ENCODE measurements at places on chromosomes 16 and 17.

DNA sequence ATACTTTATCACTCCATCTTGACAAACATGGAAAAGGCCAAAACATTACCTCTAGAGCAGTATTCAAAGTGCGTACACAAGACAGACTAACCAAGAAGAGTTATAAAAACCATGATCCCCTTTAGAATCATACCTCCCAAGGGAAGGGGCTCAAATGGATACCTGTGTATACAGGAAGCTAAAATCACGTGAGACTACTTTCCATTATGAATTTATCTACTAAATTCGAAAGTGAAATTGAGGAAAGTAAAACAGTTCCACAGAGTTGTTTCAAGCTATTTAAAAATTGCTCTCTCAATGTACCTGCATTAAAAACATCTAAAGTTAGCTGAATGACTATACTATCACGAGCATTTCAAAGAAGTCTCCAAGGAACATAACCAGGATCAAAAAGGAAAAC is 32.7 kb downstream of the AP1G1 start:
- DNase-seq = no peak

- no peak for DNase-seq
Observed at GRCh38 chr17:74078363-74078941, 125.0 kb upstream of the RPL38 start.

DNA sequence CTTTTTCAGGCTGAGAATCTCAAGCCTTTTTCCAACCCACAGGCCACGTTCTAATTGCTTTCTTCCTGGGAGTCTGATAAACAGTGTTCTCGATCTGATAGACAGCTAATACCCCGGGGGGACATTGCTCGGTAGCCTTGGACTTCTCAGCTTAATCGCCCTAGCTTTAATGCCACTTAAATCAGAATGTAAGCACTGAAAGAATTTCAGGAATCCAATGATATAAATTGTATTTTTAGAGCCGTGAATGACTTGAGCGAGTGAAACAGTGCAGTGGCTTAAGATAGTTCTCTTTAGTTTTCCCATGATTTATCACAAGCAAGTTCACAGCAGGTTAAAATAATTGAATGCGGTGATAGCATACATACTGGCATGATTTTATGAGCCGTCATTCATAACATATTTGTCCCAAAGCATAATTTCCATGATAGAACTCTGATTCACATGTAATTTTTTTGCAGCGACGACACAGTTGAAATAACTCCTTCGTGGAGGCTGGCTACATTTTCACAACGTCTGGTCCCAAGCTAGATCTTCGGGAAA is 116.1 kb upstream of the MYOCD start:
- DNase-seq = no peak

DNA sequence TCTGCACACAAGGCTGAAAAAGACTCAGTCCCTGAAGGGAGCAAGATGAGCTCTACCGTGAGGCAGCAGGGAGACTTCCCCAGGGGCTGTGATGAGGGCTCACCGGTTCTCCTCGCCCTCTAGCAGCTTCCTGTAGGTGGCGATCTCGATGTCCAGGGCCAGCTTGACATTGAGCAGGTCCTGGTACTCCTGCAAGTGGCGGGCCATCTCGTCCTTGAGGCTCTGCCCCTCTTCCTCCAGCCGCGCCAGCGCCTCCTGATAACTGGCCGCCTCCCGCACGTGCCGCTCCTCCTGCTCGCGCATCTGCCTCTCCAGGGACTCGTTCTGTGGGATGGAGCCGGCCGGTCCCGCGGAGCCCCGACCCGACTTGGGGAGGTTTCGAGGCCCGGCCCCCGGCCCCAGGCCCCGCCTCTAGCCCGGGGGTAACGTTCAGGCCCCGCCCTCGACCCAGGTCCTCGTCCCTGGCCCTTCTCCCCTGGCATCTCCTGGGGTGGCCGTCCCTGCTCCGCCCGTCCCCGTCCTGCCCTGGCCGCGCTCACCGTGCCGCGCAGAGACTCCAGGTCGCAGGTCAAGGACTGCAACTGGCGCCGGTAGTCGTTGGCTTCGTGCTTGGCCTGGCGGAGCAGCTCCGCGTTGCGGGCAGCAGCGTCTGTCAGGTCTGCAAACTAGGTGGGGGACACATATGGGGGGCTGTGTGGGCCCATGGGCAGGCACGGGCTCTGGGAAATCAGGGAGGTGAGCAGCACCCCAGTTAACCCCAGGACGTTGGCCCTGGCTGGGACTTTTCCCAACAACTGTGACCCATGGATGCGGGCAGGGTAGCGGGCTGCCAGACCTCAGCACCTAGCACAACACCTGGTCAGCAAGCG is 3.9 kb downstream of the GFAP start:
- DNase-seq = peak; percentile 43

DNA sequence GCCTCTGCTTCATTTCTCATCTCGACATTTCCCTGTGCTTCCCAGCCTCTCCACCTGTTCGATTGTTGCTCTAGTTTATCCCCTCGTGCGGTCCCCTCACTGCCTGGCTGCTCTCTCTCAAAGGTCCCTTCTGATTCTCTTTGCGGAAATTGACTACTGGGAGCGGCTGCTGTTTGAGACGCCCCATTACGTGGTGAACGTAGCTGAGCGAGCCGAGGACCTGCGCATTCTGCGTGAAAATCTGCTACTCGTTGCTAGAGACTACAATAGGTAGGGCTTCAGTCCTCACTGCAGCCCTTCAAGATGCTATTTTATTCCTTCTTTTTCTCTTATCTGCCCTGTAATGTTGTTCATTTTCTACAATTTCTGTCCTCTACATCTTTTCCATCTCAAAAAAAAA is 39.4 kb downstream of the DNAH2 start:
- no peak for DNase-seq

DNA sequence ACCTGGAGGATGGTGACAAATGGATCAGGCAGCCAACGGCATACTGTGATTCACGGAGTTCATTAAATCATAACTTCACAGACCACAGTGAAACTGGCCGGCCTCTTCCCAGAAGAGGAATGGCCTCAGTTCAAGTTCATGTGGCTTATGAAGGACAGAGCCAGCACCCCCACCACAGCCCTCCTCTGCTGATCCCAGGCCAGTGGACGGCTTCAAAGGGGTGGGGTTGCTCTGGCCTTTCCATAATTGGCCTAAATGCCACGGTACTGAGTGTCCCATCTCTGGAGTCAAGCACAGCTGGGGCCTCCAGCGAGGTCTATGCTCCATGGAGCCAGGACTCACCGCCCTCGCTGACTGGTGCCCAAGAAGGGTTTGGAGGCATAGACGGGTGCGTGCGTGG is 21.4 kb downstream of the GALNS start:
- DNase-seq = no peak

GRCh38 chr16:2447920-2448583 is 11.9 kb upstream of the TEDC2 start:
- no peak for DNase-seq

DNA sequence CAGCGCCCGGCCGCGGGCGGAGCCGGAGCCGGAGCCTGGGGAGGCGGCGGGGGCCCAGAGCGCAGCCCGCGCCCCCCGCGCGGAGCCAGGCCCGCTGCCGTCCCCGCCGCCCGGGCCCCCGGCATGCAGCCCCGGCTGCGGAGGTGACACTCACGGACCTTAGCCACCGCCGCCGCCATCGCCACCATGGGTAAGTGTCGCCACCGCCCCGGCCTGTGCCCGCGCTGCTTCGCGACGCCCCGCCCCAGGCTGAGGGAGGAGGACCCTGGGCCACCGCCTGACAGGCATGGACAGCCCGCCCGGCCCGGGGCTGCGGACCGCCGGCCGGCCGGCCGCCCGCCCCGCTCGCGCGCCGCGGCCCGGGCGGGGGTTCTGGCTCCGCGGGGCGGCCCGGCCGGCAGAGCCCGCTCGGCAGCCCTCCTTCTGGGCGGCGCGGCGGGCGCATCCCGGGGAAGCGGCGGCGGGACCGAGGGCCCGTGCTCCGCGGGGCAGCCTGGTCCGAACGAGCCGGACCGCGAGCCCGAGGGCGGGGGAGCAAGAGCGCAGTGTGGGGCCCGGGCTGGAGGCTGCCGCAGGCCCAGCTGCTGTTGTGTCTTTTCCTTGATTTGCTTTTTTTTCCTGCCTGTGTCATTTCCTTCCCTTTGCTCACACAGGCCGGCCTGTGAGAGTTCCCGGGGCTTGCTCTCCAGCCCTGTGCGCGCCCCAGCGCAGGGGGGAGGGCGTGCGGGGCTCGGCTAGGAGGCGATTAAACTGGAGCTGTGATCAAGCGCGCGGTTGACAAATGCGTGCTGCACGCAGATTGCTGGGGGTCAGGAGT is 565 bp downstream of the MAP3K3 start:
- peak; percentile 70 for DNase-seq

DNA sequence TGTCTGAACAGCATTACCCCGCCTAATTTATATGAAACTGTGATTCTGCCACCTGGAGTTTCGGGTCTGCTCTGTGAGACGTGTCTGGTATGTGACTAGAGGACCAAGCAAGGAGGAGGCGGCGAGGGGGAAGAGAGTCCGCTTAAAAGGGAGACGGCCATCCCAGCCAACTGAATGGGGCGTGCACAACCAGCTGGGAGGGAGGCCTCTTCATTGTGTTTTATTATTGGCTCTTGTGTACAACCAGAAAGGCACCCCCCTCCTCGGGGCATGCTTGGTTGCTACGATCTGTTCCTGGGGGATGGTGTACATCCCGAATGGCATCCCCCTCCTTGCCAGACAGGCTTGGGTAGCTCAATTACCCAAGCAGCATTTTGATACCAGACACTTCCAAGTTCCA is 384.5 kb upstream of the SALL1 start:
- DNase-seq = no peak

DNA sequence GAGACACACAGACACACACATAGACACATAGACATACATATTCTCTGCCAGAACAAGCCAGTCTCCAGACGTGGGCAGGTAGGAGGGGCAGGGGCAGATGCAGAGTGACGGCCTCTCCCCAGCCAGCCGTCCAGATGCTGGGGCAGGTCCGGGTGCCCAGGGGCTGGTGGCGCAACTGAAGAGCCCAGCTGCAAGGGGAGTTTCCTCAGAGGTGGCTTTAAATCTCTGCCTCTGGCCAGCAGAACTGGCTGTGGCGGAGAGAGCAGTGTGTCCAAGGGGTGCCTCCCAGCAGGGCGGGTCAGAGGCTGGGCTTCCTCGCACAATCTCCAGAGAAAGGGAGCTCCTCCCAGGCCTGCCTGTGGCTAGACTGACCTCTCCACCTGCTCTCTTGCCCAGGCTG is 9.4 kb upstream of the GCGR start:
- DNase-seq = no peak

All from natural killer cell (primary cell).